ENCODE measurements at places on chromosomes 11 and 22. TPM values are rescaled to one million over a fixed set of nuclear protein-coding genes. Genes with fewer than 3 reads are reported as not detected.

DNA sequence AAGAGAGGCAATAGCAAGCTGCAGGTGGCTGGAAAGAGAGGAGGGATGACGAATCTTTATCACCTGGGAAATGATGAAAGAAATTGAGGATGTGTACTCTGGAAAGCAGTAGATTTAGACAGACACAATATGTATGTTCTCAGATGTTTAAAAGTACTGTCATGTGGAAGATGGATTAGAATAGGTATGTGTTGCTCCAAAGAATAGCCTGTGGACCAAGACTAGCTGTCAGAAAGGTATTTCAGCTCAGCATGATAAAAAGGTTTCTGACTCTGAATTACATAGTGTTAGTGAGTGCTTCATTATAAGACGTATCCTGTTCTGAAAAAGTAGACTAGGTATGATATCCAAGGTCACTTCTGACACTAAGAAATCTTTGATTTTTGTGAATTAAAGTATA is 322.4 kb downstream of the CNTN5 start:
- DNase-seq: no peak

GRCh38 chr22:36419177-36419911 is 31.6 kb upstream of the MYH9 start:
- DNase-seq: peak; percentile 87

GRCh38 chr11:122345586-122345985 is 229.6 kb upstream of the BLID start:
- DNase-seq: no peak

DNA sequence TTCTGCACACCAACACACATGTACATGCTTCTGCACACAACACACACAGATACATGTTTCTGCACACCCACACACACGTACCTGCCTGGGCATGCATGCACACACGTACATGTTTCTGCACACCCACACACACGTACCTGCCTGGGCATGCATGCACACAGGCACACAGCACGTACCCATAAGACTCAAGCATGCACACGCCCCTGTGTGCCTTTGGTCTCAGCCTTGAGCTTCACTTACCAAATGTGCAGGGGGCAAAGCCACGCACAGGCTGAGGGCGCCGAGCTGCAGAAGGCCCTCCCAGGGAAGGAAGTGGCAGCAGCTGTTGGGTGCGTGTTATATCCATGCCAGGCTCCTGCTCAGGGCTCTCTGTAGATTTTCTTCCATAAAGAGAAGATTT is 34.7 kb upstream of the SMIM38 start:
- no peak for DNase-seq

Gene KRTAP5-7
- 0.16 TPM for polyA plus RNA-seq

Gene PEX16
- polyA plus RNA-seq: 22.6 TPM

Gene STX3
- 89.2 TPM for polyA plus RNA-seq

- no peak for DNase-seq
These were observed 29.8 kb downstream of the KCNE3 start for GRCh38 chr11:74437441-74438042.

Gene FOXR1
- polyA plus RNA-seq: 0.04 TPM

DNA sequence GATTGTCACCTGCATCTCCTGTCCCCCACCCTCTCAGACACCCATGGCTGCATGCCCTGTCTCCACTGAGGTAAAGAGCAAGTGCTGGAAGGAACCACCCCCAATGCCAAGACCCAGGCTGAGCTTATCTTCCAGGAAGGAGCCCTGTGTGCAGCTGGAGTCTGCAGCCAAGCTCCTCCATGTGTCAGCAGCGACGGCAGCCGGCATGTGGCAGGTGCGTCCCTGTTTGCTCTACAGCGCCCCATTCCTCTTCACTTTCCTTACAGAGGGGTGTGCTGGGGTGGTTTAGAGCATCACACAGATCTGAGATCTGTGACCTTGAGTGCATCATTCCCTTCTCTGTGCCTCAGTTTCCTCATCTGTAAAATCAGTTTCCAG is 7.7 kb upstream of the MN1 start:
- no peak for DNase-seq

Gene DBX1
- polyA plus RNA-seq: not detected

- DNase-seq: no peak
These were observed 20.7 kb upstream of the RAB38 start for GRCh38 chr11:88195908-88196307.

Gene OR10D3
- not detected for polyA plus RNA-seq

Gene TTC36
- polyA plus RNA-seq: 1.9 TPM

Gene CD3G
- 2.5 TPM for polyA plus RNA-seq

- DNase-seq: no peak
These were observed 227.4 kb downstream of the TMEM135 start for GRCh38 chr11:87265132-87265531.

Gene CCDC87
- 0.09 TPM for polyA plus RNA-seq

DNA sequence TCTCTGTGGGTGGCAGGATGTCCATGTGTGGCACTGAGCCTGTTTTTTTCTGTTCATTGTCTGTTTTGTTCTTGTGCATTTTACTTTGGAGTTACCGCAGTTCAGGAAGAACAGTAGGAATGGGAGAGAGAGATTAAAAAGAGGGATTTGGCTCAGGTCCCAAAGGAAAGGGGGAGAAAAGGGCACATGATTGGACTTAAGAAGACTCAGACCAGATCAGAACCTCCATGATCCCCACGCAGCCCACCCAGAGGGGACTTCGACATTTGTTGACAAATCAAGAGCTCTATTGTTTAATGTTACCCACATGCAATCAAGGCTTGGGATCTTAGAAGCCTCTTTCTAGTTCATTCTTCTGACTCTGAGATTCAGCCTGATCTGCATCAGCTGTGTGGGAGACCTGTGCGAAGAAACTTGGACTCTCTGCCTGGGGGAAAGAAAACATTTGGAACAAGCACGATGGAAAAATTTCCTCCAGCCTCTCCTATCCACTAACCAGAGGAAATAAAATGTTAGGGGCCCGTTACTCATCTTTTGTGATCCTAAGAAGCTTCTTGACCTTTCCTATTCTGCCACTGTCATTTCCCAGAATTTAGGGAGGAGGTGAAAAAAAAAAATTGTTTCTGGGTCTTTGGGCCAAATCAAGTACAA is 119.2 kb downstream of the SPON1 start:
- no peak for DNase-seq

Gene OR51B5
- 0.30 TPM for polyA plus RNA-seq

GRCh38 chr11:121534131-121535093 is 81.6 kb upstream of the SORL1-AS1 start:
- no peak for DNase-seq

DNA sequence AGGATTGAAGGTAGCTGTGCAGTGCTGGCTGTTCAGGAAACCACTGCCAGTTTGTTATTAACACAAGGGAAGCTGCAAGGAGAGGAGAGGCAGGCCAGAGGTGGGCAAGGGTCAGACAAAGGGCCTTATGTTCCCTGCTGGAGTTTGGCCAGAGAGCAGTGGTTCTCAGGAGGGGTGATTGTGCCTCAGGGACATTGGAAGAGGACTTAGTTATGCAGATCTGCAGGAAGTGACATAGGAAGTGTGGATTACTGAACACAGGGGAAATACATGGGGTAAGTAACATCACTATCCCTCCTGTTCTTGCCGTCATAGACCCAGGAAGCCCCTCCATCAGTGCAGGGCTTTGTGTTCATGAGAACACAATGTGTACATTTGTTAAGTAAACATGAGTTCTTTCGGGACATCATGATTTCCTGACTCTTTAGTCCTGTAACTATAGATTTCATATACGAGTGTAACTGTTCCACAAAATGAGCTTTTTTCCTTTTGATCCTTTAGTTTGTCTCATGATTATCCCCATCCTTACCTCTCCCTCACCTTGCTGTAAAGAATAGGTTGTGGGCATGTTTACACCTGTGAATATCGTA is 5.9 kb downstream of the SRRD start:
- DNase-seq: peak; percentile 24

Gene ESAM
- 15.0 TPM for polyA plus RNA-seq
